ENCODE measurements at places on chromosomes 16 and 17.

DNA sequence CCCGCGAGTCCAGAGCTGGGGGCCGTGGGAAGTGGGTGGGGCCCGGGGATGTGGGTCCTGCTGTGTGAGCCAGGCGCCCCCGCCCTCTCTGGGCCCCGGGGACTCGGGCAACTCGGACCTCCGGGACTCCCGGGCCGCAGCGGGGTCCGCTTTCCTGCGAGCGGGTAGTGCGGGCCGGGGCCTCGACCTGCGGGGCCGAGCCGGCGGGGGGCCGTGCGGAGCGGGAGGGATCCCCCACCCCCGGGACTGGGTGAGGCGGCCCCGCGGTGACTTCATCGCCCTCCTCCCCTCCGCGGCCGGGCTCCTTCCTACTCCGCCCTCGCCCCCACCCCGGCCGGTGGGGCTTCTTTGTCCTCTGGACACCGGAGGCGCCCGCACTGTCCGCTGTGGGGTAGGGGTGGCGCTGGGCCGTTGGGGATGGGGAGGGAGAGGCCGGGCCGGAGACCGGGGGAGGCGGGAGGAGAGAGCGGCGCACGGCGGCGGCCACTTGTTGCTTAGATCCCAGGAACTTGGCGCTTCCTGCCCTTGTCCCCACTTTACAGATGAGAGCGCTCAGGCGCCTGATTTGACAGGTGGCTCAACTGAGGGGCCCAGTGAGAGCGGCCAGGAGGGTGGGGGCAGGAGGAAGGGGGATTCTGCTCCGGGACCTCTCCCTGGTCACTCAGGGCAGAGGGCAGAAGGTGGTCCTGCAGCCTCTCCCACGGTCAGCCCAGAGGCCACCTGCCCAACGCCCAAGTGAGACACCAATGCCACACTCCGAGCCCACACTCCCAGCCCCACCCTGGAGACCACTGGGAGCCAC, 874 bp downstream of the CMTM3 start:
- DNase-seq = no peak

DNA sequence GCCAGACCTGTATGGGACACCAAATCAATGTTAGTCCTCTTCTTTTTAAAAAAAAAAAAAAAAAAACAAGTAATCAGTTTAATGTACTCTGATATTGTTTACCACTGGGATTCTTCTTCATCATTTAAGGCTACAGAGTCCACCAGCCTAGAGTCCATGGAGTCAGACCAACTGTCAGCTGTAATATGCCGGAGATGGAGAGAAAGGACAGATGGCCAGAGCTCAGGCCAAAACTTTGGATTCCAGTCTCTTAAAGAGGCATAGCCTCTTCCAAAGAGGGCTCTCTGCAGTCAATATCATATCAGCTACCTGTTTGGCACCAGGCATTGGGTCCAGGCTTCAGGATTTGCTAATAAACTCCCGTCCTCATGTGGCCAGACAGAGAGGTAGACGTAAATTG, 469.6 kb upstream of the HSBP1 start:
- DNase-seq = no peak

- DNase-seq = no peak
These were observed 20.7 kb upstream of the NAGS start for GRCh38 chr17:43983515-43984411.

DNA sequence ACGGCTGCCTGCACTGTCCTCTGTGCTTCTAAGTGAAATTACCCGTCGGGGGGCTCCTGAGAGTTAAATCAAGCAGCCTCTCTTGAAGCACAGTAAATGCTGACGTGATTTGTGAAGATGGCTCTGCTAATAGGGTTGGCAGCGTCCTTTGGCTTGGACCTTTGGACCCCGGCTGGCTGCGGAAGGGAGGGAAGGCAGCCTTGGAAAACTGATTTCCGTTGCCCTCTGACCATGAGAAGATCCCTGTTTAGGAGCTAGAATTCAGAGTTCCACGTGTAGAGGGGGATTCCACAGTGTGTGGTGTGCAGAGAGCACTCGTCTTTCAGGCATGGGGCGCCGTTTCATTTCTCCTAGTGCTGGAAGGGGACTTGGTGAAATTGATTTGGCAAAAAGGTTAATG, 640.8 kb downstream of the WWOX start:
- no peak for DNase-seq

DNA sequence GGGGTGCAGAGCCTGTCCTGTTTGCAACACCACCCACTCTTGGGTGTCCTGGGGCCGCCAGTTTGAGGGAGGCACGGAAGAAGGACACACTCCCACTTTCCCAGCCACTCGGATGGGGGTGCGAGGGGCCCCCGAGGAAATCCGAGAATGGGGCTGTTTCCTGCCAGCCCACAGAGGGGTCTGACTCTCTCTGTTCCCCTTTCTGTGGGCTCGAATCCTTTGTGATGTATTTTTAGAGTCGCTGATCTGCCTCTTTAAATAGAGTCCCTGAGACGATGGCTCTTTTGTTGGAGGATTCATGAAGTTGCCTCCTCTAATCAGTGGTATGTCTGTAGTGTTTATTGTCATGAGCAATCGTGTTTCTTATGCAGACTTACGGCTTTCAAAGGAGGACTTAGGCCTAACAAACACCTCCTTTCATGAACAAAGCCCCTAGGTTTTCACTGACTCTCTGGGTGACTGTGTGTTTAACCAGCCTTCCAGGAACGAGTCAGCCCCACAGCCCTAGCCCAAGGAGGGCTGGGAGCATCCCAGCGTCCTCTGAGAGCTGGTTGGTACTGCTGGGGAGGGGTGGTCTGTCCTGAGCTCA, 29.1 kb downstream of the CIBAR2 start:
- no peak for DNase-seq

DNA sequence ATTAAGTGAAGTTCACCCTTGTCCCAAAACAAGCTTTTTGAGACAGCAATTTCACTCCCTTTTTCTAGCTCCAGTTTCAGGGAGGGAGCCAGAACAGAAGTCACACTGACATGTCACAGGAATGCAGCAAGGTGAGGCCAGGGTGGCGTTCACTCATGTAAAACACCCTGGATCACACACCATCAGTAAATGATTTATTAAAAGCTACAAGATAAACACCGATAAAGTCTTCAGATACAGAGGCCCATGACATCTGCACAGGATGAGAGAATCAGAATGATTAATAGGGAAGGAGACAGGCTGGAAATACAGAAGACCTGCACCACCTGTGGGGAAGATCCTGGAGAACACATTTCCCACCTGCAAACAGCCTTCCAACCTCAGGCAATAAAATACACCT, 77.5 kb upstream of the DYNLRB2 start:
- DNase-seq = no peak

DNA sequence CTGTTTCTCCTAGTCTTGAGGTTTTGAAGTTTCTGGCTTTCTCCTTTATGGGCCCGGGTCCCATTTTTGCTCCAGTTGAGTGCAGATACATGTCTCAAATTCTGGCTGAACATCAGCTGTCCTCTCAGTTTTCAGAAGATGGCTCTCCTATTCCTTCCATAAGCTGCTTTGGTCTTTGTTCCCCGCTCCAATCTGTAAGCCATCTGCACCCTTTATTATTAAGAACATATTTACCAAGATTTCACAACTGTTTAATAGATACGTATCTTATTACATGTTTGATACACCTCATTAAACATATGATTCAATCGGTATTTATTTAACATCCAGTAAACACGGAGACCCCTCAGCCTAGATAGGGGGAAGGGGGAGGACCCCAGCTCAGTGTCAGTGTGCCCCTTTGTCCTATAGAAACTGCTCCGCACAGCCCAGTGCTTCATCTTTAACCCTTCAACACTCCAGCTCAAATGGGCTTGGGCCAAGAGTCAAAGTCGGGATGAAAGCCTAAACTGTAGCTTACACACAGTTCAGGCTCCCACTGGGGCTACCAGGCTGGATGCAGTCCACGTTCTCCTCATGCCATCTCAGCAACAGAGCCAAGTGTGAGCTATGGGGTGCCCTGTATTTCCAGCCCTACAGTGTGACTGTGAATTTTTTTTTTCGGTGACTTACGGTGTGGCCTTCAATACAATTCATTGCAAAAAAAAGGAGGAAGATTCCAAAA, 166.0 kb upstream of the ZFHX3 start:
- DNase-seq = no peak

- DNase-seq = no peak
These were observed 5.4 kb downstream of the VEZF1 start for GRCh38 chr17:57982452-57983170.

- no peak for DNase-seq
These were observed 58.5 kb downstream of the LMF1 start for GRCh38 chr16:912322-912683.

- DNase-seq = no peak
These were observed 211.5 kb downstream of the SOX9 start for GRCh38 chr17:72332367-72332766.

DNA sequence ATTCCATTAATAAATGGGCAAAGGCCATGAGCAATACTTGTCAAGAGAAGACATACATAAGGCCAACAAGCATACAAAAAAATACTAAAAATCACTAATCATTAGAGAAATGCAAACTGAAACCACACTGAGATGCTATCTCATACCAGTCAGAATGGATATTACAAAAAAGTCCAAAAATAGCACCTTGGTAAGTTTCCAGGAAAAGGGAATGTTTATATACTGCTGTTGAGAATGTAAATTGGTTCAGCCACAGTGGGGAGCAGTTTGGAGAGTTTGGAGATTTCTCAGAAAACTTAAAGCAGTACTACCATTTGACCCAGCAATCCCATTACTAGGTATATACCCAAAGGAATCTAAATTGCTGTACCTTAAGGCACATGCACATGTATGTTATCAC, 467.7 kb downstream of the CDH11 start:
- no peak for DNase-seq

DNA sequence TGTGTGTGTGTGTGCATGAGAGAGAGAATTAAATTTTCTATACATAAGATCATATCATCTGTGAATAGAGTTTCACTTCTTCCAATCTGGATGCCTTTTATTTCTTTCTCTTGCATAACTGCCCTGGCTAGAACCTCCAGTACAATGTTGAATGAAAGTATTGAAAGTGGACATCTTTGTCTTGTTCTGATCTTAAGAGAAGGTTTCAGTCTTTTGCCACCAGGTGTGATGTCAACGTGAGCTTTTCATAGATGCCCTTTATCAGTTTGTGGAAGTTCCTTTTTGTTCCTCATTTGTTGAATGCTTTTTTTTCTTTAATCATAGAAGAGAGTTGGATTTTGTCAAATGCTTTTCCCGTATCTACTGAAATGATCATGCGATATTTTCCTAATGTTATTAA, 63.3 kb downstream of the RNF213 start:
- no peak for DNase-seq

DNA sequence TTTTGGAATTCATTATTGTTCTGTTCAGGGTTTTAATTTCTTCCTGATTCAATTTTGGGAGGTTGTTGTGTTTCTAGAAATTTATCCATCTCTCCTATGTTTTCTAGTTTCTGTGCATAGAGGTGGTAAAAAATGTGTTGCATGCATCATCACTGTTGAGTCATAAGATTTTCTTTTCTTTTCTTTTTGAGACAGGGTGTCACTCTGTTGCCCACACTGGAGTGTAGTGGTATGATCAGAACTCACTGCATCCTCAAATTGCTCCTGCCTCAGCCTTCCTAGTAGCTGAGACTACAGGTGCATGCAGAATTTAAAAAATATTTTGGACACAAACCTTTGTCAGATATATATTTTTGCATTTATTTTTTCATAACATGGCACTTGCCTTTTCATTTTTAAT, 184.8 kb downstream of the BCAS3 start:
- no peak for DNase-seq

DNA sequence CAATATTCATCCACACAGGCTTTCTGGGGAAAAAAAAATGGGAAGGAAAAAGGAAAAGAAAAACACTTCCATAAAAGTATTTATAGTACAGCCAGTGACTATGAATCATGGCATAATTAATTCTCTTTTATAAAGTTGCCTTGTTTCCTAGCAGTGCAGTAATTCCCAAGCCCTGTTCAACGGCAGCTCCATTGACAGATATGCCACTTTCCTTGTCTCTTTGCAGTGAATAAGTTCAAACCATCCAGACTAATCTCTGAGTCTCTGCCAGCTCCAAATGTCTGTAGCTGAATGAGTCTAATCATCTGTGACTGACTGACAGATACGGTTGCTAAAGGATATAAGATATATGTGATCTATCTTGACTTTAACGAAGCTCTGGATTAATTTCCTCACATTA, 52.9 kb upstream of the KCNJ16 start:
- no peak for DNase-seq

DNA sequence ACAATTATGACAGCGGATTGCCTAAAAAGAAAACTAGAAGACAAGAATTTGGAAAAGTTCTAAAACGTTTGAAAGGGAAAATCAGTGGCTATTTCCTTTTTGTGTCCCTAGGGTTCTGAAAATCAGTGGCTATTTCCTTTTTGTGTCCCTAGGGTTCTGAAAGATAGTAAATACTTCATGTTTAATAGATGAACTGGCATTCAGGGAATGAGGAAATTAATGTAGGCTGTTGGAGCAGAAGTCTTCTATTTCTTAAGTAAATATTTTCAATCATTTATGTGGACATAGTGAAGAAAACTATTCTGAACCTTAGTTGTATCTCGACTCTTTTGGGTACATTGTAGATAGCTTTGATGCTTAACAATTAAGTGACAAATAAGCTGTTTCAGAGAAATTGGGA, 78.9 kb downstream of the SHISA6 start:
- DNase-seq = no peak

DNA sequence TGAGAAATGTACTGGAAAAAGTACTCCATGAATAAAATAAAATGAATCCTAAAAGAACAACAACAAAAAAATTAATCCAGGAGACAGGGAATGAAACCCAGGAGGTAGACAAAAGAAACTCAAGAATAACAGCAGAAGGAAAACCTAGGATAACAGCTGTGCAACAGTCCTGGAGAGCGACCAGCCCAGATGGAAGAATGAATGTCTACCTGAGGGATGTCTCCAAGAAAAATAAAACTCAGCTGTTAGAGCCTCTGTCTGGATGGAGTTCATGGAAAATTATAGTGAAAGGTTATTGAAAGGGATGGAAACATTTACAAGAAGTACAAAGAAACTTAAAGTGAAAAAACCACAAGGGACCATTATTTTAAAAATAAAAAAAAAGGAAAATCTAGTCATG, 135.8 kb upstream of the CA10 start:
- DNase-seq = no peak

DNA sequence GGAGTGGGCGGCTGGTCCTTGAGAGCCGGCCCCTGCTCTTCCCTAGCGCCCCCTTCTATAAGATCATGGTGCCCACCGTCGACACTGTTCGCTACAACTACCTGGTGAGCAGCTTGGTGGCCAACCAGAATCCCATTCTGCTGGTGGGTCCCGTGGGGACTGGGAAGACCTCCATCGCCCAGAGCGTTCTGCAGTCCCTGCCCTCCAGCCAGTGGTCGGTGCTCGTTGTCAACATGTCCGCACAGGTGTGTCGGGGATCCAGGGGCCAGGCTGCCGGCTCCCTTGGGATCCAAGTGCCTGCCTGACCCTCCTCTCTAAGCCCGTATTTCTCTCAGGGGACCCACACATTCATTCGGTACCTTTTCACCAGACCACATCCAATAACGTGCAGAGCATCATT, 41.4 kb upstream of the KDM6B start:
- DNase-seq = no peak

GRCh38 chr17:1471490-1471889, 15.5 kb upstream of the CRK start:
- no peak for DNase-seq

DNA sequence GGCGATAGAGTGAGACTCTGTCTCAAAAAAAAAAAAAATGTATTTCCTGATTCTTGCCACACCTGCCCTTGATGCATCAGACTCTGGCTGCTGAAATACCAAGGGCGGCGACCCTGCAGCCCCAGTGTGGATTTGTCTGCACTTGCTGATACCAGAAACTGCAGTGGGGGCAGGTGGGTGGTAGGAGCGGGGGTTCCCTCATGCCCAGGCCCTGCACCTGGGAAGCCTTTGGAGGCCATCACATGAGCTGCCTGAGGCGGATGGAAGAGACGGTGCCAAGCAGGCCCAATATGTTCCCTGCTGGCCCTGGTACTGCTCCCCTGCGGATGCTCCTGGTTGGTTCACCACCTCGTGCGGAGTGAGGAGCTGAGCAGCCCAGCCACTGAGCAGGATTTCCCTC, 50.6 kb downstream of the MARF1 start:
- DNase-seq = no peak

Data from NCI-H187 (cell line).